NCI-H2171 treated with DMSO at 0.1 percent for 48 hours (cell line): ENCODE measurements at places on chromosomes 1 and 21.

GRCh38 chr1:6286266-6286665 lies 25.4 kb upstream of the GPR153 start:
- DNase-seq: no peak

- no peak for DNase-seq
Measured at GRCh38 chr1:177315261-177315660, 144.5 kb downstream of the BRINP2 start.

DNA sequence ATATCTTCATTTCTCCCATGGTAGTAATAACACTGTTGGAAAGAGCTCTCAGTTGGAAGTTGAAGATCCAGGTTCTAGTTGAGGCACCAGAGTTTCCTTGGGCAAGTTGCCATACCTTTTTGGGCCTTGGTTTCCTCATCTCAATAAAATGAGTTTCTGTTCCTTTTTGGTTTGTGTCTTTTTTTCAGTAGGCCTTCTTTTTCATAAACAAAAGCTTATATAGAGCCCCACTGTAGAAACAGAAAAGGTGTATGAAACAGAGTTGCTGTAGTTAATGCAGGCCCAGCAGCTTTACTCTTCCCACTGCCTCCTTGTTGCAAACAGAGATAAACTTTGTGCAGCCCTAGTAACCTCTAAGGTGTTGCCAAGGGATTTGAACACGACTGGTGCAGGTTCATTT lies 41.7 kb downstream of the WNT4 start:
- no peak for DNase-seq

DNA sequence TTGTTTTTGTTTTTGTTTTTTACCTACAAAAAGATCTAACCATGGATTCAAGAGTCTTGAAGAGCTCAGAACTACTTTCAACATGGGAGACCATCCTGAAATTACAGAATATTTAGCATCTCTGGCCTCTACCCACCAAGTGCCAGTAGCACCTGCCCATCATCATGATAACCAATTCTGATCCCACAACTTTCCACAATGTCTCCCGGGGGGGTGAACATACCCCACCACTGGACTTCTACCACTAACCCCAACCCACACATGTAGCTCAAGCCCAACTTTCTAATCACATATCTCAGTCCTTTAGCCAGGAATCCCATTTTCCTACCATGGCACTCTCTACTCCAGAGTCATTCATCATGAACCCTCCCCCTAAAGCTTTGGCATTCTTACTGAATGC lies 15.7 kb upstream of the IFNAR2 start:
- no peak for DNase-seq

DNA sequence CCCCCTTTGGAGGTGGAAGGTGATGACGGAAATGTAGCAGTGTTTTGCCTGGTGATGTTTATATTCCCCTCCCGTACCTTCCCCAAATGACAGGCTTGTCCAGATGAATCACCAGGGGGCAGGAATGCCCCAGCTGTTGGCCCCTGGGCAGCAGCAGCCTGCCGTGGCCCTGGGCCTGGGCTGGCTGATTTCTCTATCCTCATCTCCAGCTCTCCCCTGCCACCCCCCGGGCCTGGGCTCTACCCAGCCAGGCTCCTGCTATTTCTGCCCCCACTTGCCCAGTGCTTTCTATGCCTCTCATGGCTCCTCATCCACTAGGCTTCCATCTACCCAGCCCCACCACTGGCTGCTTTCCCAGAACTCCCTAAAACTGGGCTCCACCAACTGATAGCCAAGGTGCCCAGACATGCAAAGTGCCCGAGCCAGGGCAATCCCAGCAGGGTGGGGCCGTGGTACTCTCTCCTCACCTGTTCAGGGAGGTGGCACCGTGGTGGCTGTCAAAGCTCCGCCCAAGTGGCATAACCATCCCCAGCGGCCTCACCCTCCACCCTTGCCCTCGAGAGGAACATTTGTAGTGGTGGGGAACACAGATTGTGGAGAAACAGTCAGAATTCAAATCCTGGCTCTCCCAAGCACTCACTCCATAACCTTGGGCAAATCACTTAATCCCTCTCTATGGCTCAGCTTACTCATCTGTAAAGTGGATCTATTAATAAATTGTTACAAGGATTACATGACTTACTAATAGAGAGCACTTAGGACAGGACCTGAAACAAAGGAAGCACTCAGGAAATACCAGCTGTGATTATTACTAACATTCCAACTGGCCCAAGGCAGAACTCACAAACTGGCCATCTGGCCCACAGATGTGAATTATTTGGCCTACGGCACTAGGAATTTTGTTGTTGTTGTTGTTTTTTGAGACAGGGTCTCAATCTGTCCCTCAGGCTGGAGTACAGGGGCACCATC lies 12.8 kb upstream of the ECE1 start:
- peak; percentile 56 for DNase-seq

- DNase-seq: peak; percentile 29
Measured at GRCh38 chr1:50979937-50980336, 9.9 kb downstream of the CDKN2C start.

DNA sequence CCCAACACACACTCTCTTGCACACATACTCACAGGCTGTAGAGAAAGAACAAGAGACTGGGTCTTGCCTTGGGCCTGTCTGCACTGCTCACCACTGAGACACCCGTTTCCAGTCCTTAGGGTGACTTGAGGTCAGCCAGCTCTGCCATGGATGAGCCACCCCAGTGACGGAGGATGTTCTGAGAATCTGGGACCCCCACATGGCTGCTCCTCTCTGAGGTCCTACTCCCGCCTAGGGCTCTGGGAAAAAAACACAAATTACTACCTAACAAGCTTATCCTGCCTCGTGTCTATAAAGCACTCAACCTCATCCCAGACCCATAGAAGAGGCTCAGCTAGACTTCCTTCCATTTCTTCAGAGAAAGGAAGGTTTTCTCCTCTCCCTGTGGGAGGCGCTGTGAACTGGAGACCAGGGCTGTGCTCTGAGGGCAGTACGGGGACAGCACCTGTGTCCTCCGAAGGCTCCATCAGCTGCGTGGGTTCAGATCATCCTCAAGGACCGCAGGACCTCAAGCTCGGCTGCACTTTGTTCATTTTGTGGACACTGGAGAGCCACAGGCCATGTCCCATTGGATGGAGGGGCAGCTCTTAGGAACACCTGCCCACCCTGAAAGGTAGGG lies 4.3 kb upstream of the CLEC20A start:
- no peak for DNase-seq

DNA sequence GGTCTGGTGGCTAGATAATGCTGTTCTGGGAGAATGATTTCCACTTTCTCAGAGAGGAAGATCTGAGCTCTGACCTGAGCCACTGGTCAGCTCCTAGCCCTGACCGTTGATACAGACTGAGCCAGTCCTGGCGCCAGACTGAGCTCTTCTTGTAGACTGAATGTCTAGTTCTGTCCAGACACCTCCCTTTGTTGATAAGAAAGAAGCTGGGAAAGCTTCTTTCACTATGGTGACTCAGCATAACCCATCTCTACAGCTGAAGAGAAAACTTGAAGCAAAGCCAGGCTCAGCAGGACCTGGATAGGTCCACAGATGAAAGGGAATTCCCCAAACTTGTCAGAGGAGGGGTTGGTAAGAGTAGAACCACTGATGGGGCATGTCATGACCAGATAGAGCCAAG lies 9.9 kb upstream of the TRABD2B start:
- no peak for DNase-seq

- peak; percentile 34 for DNase-seq
Measured at GRCh38 chr21:36330904-36331303, 10.9 kb downstream of the MORC3 start.

DNA sequence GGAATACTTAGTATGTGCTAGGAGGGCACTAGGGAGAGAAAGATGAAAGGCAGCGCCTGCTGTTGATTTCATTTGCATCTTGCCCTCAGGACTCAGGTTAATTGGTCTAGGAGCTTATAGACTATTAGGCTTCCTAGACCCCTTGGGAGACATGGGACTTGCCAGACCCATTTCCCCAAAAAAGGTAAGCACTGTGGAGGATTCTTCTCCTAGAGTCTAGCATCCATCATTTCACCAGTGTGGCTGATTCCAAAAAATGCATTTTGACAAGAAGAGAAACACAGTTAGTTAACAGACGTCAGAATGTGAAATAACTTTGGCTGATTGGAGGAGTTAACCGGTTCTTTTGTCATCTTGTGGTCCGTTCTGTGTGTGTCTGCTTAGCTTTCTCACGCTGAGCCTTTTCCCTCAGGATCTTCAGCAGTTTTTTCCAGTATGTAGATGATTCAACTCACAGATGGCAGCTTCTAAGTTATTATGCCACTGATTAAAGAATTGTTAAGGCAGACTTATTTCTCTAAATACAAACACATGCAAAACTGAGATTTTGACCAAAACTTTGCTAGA lies 108.8 kb downstream of the KIF26B start:
- no peak for DNase-seq

GRCh38 chr1:231347961-231348360 lies 9.9 kb downstream of the SPRTN start:
- no peak for DNase-seq

DNA sequence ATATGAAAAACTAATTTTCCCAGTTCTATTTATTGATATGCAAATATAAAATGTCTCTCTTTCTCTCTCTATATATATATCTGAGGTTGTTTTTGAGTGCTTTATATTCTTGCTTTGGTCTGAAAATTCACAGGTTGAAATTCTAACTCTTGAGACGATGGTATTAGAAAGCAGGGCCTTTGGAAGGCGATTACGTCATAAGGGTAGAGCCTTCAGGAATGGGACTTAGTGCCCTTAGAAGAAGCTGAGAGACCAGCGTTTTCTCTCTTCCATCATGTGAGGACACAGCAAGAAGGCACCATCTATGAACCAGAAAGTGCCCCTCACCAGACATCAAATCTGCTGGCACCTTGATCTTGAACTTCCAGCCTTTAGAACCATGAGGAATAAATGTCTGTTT lies 57.4 kb upstream of the PAXBP1 start:
- no peak for DNase-seq

- no peak for DNase-seq
Measured at GRCh38 chr1:41296506-41296905, 54.4 kb upstream of the SCMH1 start.

- DNase-seq: no peak
Measured at GRCh38 chr1:187853505-187853904, 1024.8 kb downstream of the PLA2G4A start.

GRCh38 chr21:38295997-38296764 lies 39.4 kb downstream of the KCNJ15 start:
- DNase-seq: no peak

DNA sequence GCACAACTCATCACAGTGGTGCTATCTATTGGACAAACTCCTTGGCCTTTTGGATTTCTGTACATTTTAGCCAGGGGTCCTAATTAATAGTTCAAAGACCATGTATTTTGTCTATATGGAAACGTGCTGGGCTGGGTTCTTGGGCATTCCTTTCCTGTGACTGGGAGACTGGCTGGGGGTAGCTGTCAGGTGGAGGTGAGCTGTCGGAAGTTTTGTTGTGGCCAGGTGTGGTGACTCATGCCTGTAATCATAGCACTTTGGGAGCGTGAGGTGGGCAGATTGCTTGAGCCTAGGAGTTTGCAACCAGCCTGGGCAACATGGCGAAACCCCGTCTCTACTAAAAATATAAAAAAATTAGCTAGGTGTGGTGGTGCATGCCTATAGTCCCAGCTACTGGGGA lies 392.4 kb downstream of the RPS6KC1 start:
- no peak for DNase-seq

- DNase-seq: no peak
Measured at GRCh38 chr1:1170215-1171091, 3.2 kb upstream of the TTLL10 start.

GRCh38 chr1:4147509-4147908 lies 247.4 kb upstream of the C1orf174 start:
- DNase-seq: no peak
